Stomach (tissue), 19 donors: ENCODE measurements at places on chromosomes 2 and 18. TPM values are rescaled to one million over a fixed set of nuclear protein-coding genes. Genes with fewer than 3 reads are reported as not detected.

- no peak overlapping the region for H3K4me3 ChIP-seq
- H3K4me1 ChIP-seq, result no peaks in the 10 kb centered on the region
- DNase-seq, result no peak
- no peak overlapping the region for H3K27ac ChIP-seq
These were observed 309.7 kb downstream of the GALR1 start for GRCh38 chr18:77559274-77559910.

GRCh38 chr2:214104219-214104618, 306.6 kb upstream of the VWC2L start:
- no peak overlapping the region for H3K4me3 ChIP-seq
- no peak overlapping the region for H3K27ac ChIP-seq
- no peaks in the 10 kb centered on the region for H3K27me3 ChIP-seq
- DNase-seq, result no peak
- no peaks in the 10 kb centered on the region for H3K36me3 ChIP-seq

The POTEJ gene
- total RNA-seq, result not detected

The GPATCH11 gene
- 7.0 TPM for total RNA-seq
